ENCODE measurements at places on chromosomes 2 and 18.

DNA sequence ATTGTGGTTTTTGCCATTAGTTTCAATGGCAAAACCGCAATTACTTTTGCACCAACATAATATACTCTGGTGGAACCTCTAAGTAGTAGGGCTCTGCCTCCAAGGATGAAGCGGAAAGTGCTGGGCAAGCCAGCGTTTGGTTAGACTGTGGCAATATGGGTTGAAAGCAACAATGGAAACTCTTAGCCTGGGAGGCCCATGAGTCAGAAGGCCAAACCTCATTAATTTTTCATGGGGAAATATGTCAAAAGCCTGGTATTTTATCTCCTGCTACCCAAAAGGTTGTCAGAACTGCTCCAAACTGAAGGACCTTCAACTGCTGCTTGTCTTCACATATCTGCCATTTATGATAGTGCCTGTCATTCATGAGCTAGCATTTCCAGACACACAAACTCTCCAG, 179.1 kb upstream of the CYP26B1 start:
- no peak for DNase-seq

DNA sequence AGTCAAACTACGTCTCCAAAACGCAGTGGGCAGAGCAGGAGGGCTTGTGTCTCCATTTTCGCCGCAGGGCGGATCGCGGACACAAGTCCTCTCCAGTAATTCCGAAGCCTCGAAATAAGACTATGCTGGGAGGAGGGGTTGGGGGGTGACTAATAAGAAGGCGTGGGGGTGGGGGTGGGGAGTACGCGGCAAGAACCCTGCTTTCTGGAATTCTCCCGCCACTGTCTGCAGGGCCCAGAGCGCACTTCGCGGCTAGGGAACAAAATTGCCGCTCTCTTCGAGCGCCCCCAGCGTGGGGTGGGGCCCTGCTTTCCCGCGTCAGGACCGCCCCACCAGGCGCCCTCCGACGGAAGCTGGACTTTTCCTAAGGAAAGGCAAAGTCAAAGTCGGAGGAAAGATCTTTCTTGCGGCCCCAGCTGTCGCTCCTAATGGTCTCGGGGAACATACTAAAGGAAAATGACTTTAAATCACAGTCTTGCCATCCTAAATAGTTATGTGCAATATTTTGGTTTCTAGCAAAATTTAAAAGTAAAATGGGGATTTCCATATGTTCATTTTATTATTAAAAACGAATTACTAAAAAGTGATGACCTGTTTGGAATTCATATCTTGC, 11.9 kb downstream of the NR4A2 start:
- peak; percentile 48 for DNase-seq

- no peak for DNase-seq
These were observed 97.5 kb upstream of the LDLRAD4 start for GRCh38 chr18:13120983-13121441.

DNA sequence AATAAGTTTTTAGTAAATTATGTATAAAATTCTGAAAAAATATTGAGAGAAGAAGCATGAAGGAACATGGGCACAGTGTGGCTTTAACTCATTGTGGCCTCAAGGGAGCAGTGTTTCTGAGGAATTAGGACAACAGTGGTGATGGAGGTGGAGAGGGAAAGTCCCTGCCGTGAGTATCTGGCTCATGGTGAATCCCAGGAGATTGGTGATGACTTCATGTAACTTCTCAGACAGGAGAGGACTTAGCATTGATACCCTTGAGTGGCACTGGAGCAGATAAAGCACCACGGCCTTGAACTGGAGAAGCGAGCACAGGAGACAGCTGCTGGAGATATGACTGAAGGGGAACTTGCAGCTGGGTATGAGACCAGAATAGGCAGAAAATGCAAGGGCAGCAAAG, 35.0 kb upstream of the LRP1B start:
- peak; percentile 4 for DNase-seq

DNA sequence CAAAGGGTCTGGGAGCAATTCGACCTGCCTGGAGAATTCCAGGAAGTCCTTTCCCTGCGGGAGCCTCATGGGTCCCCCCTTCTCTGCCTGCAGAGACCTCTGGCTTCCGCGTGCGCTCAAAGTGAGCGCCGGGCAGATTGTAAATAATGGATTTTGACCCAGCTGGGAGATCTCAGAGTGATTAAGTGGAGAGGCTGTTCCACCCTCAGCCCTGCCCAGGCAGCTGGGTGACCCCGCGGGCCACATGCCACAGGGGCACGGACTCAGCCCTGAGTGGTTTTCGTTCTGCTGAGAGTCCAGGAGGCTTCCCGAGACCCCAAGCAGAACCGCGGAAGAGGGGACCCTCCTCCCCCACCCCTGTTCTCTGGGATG, 1.2 kb downstream of the KCNG2 start:
- DNase-seq: no peak

DNA sequence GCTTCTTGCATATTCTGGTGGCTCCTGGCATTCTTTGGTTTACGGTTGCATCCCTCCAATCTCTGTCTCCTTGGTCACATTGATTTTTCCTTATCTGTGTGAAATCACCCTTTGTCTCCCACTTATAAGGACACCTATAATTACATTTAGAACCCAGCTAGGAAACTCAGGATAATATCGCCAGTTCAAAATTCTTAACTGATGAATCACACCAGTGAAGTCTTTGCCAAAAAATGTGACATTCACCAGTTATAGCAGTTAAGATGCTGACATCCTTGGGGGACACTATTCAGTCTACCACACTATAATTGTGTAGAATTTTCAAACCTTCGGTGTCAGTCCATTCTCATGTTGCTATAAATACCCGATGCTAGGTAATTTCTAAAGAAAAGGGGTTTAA, 320.2 kb downstream of the TMX3 start:
- no peak for DNase-seq

- DNase-seq: no peak
These were observed 123.9 kb downstream of the ZFP36L2 start for GRCh38 chr2:43102366-43103092.

DNA sequence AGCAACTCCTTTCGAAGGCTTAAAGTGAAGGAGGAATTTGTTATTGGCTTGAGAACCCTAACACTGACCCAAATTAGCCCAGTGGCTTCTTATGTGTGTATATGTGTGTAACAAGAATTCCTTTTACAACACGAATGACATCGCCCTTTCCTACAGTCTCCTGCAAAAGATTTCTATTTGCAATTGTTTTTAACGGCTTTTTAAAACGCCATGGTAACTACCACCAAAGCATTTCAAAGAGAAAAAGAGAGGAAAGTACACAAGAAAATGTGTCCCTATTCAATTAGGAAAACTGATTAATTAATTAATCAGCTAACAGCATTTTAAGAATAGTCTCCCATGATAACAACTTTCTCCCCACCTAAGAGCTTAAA, 58.1 kb downstream of the PAX3 start:
- DNase-seq: no peak

DNA sequence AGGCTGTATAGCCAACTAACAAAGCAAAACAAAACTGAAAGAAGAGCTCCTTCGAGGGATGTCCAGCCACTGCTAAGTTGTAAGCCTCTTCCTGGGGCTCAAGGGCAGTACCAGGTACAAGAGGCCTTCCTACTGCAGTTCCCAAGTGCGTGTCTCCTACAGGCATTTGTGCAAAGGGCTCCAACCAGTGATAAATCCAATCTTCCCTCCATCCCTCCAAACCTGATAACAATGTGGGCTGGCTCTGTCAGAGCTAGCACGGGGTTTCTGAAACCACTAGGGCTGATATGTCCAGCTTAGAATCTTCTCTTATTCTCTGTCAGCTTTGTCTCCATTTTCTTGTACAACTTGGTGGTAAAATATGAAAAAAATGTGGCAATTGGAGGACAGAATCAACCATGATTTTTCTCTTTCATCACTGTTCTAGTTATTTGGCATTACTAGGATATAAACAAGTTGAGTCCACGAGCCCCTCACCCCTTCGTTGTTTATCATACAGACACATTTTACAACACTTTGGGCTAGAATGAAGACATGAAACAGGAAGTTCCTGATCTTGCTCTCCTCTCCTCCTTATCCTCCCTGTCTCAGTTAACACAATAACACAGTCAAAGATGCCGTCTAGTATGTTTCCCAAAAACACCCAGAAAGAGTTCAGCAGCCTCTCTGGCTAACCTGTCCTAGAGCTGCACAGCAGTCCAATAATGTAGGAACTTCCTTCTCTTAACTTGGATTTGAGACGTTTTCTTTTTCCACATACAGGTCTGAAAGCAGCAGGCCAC, 35.4 kb upstream of the WIPF1 start:
- no peak for DNase-seq

- DNase-seq: no peak
These were observed 555.8 kb downstream of the SATB2 start for GRCh38 chr2:198901894-198902293.

DNA sequence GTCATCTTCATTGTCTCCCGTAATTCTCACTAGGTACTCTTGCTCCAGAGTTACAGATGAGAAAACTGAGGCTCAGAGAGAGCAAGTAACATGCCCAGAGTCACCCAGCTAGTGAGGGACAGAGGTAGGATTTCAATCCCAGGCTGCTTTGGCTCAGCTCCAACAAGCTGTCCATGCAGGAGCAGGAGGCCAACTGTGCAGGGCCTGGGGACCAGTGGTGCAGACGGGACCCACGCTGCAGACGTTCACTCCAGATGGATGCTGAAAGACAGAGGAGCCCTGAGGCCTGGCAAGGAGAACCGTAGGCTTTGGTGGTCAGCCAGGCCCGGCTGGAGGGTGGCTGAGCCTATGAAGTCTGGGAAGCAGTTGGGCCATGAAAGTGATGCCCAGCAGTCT, 102.6 kb downstream of the MCFD2 start:
- no peak for DNase-seq

DNA sequence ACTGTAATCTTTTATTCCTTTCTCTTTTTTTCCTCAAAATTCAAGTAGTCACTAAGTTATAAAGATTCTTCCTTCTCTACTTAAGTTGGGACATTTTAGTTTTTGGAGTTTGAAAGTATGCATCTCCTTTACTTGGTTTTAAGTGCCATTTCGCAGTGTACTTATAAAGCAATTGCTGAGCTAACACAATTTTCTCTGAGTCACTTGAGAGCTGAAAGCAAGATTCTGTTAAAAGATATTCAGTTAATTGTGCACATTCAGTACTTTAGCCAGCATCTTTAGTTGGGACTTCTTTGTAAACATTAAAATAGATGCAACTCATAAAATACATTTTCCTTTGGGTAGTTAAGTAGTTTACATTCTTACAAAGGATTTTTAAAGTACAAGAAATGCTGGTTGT, 136.0 kb downstream of the GFPT1 start:
- no peak for DNase-seq

DNA sequence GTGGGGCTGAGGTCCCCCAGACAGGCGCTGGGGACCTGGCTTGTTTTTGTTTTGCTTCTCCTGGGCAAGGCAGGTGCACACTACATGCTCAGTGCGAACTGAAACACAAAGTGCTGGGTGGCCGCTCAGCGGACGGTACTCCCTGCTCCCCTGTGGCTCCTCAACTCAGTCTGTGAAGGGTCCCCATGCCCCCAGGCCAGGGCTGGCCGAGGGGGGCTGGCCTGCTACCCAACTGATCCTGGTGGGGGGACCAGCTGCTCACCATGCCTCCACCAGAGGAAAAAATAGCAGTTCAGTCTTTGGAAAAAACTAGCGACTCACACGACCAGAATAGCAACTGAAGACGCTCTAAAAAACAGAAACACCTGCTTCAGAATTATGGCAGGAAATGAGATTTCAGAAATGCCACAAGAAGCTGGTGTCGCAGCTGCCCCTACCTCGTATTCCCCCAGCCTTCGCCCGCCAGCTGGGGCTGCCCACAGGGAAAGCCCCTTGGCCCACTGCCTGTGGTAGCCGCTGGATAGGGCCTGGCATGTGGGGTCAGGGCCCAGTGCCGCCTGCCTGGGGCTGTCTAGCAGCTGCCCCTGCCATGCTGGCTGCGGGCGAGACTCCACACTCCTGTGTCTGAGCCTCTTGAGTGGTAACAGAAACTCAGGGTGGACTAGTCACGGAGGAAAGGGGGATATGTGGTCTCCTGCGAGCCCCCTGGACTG, 43.7 kb downstream of the MEX3C start:
- no peak for DNase-seq

All from RWPE1 (cell line).